NCI-H1105 (cell line): ENCODE measurements at places on chromosomes 4 and X.

DNA sequence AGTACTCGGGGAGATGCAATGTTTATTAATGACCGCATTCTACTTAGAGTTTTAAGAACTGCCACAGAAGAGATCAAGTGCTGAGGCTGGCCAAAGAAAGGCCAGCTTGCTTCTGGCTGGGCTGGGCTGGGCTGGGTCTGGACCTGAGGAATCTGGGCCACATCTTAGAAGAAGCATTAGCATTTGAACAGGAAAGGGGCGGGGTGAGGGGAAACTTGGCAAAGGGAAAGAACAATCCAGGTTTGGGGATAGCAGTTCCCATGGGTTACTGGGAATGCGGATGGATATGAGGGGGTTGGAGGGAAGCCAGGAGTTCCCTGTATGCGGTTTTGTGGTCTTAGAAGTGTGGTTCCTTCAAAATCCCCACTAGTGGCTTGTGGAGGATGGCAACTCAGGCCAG is 83.3 kb downstream of the CLDN34 start:
- DNase-seq: no peak

DNA sequence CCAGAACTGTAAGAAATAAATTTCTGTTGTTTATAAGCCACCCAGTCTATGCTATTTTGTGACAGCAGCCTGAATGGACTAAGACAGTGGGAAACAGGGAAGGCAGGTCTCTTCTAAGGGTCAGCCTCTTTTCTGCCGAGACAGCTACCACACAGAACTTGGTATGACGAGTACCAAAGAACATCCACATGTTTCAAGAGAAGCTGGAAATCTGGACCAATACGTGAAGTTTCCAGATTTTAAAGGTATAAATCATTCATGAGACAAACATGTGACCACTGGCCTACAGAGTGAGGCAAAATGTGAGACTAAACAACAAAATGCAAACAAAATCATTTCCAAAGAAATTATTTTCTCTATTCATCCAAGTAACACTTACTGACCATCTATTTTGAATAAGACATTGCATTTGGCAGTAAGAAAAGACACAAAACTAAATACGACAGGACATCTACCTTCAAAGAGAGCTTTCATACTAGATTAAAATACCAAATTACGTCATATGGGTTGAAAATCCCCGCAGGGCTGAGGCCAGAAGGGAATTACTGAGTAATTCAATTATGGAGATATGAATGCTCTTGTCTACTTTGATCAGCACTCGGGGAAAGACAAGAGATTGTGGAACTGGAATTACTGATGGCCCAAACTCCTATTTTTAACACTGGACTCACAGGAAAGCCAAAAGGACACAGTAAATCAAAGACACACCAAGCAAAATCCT is 7.2 kb downstream of the SCARB2 start:
- no peak for DNase-seq

DNA sequence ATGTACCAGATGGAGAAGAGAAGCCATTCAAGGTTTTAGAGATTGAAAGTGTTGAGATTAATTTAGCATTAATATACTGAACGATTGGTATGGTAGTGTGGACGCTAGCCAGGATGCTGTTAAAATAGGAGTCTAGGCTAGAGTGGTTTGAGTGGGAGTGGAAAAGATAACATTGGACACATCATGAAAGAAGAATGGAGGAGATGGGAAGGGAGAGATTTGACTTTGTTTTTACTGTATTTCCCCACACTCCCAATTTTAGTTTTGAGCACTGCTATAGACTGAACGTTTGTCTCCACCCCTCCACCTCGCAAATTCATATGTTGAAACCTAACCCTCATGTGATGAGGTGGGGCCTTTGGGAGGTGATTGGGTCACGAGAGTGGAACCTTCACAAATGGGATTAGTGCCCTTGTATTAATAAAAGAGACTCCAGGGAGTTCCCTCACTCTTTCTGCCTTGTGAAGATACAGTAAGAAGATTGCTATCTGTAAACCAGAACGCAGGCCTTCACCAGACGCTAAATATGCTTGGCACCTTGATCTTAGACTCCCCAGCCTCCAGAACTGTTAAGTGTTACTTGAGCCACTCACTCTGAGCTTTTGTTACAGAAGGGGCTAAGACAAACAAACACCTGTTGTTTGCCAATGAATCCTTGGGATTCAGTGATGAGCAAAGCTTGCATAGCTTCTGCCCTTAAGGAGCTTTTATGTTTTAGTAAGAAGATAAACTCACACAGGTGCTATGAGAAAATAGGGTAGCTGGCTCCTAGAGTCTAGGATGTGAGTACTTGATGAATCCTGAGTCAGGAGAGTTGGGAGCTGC is 25.8 kb downstream of the USP9X start:
- no peak for DNase-seq

DNA sequence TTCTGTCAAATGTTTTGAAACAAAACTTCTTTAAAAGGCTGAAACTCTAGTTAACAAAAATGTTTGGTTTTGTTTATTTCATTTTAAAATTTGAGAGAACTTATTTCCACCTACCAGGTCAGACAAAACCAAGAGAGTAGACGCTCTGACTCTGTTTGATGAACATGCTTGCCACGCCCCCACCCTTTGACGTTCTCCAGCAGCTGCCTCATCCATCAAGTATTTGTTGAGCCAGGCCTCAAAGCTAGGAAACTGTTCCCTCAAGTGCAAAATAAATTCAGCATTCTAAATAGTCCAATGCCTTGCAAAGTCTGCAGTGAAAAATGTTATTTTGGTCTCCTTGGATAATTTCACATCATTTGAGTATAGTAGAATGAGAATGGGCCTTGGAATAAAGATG is 121.6 kb downstream of the GUCY2F start:
- DNase-seq: no peak

GRCh38 chr4:138239491-138239890 is 2.7 kb downstream of the SLC7A11 start:
- no peak for DNase-seq

GRCh38 chr4:81470456-81471297 is 1.0 kb downstream of the RASGEF1B start:
- DNase-seq: no peak

DNA sequence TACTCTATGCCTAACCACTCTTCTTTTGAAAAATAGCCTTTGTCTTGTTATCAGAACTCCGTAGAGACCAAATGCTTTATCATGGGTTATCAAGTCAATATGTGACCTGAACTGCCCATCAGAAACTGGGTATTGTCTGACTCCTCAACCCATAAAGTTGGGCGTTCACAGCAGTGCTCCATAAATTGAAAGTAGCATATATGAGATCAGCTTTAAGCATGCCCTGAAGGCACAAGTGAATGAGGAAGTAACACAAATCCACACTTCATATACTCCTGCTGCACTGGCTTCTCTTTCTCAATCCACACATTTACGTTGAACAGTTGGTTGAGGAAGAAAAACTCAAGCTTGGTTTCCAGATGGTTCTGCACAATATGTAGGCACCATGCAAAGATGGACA is 1106.0 kb downstream of the STIM2 start:
- no peak for DNase-seq

DNA sequence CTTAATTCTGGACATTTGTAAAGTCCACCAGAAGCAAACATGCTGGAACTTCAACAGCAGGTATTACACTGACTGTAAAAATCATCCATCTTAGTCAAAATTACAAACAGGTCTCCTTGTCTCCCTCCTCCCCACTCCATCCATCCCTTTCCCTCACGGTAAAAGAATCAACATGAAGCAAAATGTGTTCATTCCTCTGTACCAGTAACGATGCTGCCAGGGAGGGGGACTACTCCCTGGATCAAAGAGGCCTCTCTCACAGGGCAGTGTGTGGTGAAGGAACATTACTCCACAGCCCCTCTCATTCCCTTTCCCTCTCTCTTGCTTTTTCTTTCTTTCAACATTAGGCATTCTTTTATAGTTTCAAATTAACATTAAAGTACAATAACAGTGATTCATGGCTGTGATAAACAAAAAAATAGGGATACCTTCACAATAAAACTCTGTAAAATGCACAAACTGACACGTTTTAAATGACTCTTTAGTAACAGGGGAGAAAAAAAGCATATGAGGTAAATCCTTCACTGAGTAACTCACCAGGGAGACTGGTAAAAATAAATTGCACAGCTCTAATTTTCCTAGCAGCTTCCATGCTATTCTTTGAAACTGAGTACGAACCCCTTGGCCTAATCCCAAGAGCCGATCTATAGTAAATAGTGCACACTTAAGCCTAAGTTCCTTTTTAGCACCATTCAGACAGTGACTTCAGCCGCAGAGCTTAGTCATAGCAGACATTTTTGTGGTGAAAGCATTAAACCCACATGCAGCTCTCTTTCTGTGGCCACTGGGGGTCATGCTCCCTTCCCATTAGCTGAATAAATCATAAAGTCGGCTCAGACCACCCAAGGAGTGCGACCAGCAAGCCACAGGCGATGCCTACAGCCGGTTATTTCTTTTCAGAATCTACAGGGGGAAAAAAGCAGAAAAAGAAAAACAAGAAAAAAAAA is 215.6 kb upstream of the GYPA start:
- no peak for DNase-seq

DNA sequence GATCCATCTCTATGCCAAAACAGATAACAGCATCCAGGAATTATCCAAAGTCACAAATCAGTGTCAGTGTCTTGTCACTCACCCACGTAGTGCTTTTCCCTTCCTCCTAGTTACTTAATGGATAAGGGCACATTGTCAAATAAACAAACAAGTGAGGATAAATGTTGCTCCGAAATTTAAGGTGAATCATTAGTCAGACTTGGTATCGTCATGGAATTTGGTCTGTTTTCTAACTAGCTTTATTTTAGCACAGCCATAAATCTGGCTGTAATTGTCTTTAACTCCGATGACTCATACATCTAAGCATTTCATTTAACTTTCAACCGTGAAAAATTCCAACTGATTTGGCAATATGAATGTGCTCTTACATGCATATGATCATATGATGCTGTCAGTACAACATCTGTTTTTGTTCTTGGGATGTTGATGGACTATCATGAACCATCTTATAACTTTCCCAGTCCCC is 83.3 kb downstream of the SNCA start:
- no peak for DNase-seq

- DNase-seq: peak; percentile 0
Measured at GRCh38 chr4:48275247-48275646, 5.6 kb upstream of the TEC start.

GRCh38 chr4:54213761-54214160 is 15.3 kb upstream of the PDGFRA start:
- DNase-seq: no peak

- no peak for DNase-seq
Measured at GRCh38 chr4:648579-649292, 23.4 kb downstream of the PDE6B start.

GRCh38 chrX:130108647-130109428 is 1.5 kb downstream of the ELF4 start:
- DNase-seq: peak; percentile 30

- DNase-seq: no peak
Measured at GRCh38 chrX:15909605-15910004, 55.0 kb upstream of the AP1S2 start.

DNA sequence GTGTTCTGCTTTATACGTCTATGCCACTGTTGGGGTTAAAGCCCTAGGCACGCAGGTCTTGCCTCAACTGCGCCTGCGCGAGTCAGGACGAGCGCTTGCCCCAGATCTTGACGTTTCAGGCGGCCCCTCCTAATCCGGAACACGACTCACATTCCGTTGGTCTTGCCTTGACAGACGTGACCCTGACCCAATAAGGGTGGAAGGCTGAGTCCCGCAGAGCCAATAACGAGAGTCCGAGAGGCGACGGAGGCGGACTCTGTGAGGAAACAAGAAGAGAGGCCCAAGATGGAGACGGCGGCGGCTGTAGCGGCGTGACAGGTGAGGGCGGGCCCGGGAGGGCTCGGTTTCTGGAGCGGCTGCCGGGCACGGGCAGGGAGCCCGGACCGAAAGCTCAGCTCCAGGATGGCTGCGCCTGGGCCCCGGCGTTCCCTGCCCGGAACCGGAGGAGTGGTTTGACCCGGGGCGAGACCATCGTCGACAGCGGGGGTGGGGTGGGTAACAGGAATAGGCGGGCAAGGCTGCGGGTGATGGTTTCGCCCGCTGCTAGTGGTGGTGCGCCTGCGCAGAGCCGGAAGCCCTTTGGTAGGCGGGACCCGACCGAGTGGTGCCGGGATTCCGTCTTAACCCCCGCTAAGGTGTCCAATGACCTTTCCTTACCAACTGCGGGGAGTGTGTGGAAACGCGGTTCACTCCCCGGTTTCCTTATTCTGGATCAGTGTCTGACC is at the start of gene ARAF:
Gene ARAF (plus strand): TSS at position 272 of the 725 bp plus-strand sequence. CDS start 1,763 bp downstream, outside the sequence.
- DNase-seq: peak; percentile 91

DNA sequence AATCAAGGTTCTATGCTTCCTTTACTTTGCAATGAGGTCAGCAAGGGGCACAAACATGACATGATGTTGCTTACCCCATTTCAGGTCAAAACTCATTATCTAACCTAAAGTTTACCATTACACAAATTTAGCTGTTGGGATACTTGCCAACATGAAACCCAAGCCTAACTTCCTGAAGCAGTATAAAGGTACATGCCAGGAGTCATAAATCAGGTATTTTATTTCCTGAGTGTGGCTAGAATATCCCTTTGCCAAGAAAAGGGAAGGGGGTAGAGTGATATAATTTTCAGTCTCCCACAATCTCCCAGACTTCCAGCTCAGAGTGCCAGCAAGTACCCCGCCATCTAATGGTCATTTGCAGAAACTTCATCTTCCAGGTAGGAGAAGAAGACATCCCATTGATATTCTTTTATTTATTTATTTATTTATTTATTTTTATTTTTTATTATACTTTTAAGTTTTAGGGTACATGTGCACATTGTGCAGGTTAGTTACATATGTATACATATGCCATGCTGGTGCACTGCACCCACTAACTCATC is 136.6 kb downstream of the NEXMIF start:
- no peak for DNase-seq

- DNase-seq: no peak
Measured at GRCh38 chr4:75038376-75038775, 105.5 kb downstream of the PARM1 start.

GRCh38 chr4:37903901-37904300 is 13.0 kb downstream of the TBC1D1 start:
- DNase-seq: peak; percentile 8

GRCh38 chr4:159358226-159358625 is 255.3 kb downstream of the RAPGEF2 start:
- no peak for DNase-seq

DNA sequence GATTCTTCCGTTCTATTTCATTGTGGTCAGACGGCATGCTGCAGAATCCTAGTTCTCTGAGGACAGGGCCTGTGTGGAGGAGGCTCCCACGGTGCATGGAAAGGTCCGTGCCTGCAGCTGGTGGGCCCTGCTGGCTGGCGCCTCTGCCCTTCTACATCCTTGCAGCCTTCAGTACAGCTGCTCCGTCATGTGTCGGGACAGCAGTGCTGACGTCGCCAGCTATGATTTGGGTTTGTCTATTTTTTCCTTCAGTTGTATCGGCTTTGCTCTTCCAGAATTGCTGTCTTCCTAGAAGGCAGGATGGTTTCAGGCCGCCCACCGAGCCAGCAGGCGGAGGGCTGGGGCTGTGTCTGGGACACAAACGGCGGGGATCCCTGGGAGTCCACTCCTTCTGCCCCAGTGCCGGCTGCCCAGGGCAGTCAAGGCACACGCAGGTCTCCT is 32.1 kb upstream of the CPLX1 start:
- DNase-seq: no peak

DNA sequence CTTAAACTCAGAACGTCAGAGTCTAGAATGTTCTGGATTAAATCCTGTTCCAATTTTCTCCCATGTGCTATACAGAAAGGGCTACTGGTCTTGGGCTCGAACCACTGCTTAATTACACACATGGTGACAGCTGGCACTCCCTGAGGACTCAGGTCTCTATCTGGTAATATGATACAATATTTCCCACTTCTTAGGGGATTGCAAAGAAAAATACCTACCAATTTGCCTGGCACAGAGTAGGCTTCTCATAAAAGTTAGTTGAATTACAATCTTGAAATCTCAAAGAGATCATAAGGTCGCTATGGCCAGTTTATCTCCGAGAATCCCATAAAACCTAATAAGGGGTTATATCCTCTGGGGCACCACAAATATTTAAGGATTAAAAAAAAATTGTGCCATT is 8.6 kb downstream of the GPM6B start:
- peak; percentile 49 for DNase-seq
